Foreskin keratinocyte (primary cell): ENCODE measurements at places on chromosomes 5 and 9. TPM values are rescaled to one million over a fixed set of nuclear protein-coding genes. Genes with fewer than 3 reads are reported as not detected.

The TEK gene
- 0.04 and 0.10 TPM in 2 replicates for total RNA-seq

The PLK2 gene
- 179 and 369 TPM in 2 replicates for total RNA-seq

The LRRC19 gene
- not detected in 2 replicates for total RNA-seq

The FOXD4L3 gene
- 0.04 TPM in 1 of 2 replicates, not detected in the other for total RNA-seq

The GNAQ gene
- total RNA-seq: 31.3 and 31.6 TPM in 2 replicates

The INSL6 gene
- not detected in 2 replicates for total RNA-seq

The LURAP1L gene
- total RNA-seq: 3.6 TPM in 2 replicates

The SPOCK1 gene
- 0.53 and 1.3 TPM in 2 replicates for total RNA-seq

The ACER2 gene
- total RNA-seq: 3.5 and 4.0 TPM in 2 replicates

The CCDC69 gene
- 4.3 and 6.1 TPM in 2 replicates for total RNA-seq

The SET gene
- total RNA-seq: 400 and 487 TPM in 2 replicates

The NXNL2 gene
- not detected in 2 replicates for total RNA-seq

The ENHO gene
- not detected in 2 replicates for total RNA-seq

The DMRT3 gene
- not detected in 2 replicates for total RNA-seq

The MSH3 gene
- total RNA-seq: 13.3 and 15.6 TPM in 2 replicates

The SHLD3 gene
- total RNA-seq: 2.3 and 2.4 TPM in 2 replicates

The STING1 gene
- 27.2 and 27.4 TPM in 2 replicates for total RNA-seq

The PCDHGB4 gene
- total RNA-seq: 0.32 and 1.4 TPM in 2 replicates

The IL5 gene
- total RNA-seq: not detected in 2 replicates
